ENCODE measurements at places on chromosomes 6 and 20.

GRCh38 chr6:157669747-157670216, 153.3 kb upstream of the SNX9 start:
- peak; percentile 8 for DNase-seq

- no peak for DNase-seq
Observed at GRCh38 chr6:63560801-63561287, 11.4 kb upstream of the LOC128125822 start.

DNA sequence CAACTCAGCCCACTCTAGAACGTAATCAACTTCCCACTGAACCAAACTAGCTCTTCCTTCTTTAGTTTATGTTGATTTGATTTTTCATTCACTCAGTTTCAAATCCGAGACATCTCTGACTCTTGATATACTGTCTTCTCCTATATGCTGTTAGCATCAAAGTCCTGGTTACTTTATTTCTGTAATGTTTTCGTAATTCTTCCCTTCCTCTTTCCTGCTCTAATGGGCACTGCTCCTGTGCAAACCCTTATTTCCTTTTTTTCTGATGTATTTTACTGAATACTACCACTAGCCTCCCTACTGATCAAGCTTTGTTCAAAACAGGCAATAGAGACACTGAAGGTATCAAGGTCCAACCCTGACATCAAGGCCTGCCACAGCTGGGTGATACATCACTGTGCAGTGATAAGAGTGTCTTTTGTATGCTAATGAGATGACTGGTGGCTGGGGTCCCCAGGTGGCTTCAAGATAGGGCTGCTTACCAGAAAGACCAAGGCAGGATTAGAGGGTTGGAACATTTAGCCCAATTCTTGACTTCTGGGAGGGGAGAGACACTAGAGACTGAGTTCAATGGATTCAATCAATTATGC, 95.2 kb downstream of the KIF13A start:
- no peak for DNase-seq

- peak; percentile 77 for DNase-seq
Observed at GRCh38 chr6:26251354-26252076, 113.5 kb upstream of the BTN3A2 start.

DNA sequence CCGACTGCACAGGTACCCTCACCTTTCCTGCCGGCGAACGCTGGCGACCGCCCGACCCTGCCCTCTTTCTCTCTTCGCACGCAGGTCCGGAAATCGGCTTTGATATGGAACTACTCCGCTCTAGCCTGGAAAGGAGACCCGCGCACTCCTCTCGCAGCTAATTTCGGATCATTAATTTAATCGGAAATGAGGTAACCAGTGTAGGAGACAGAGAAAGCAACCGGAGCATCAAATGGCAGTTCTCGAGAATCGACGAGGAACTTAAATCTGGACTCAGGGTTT, 949 bp upstream of the ATXN1 start:
- no peak for DNase-seq

- no peak for DNase-seq
Observed at GRCh38 chr6:2940851-2941250, 30.5 kb downstream of the SERPINB6 start.

DNA sequence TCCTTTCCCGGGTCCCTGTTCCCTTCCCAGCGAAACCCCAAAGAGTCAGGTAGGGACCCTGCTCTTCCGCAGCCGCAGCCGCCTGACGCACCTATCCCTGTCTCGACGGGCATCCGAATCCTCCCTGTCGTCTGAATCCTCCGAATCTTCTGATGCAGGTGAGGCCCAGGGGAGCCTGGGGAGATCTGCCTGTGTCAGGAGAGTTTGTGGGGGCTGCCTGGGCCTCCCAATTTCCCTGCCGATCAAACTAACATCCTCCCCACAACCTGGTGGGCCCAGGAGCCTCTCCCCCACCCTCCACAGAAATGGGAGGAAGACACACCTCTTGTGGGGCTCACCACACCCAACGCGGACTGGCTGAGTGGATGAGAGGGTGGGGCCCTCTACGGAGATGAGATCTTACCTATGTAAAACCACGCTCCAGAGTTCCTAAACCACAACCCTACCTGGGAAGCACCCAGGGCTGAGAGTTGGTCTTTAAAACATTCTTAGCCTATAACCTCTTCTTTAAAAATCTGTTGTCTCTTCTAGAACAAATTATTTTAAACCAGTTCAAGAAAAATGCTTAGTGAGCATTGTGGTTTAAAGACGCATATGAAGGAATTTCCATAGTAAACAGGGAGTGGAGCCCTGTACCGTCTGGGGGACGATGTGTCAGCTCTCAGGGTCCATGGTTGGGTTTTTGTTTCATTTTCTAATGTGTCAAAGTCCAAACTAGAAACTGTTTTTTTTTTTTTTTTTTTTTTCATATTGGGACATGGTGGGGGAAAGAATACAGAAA, 1.7 kb downstream of the CDC25B start:
- DNase-seq = no peak

GRCh38 chr20:4635342-4635741, 86.4 kb upstream of the PRND start:
- no peak for DNase-seq

- DNase-seq = no peak
Observed at GRCh38 chr20:36132802-36133211, 21.7 kb upstream of the EPB41L1 start.

DNA sequence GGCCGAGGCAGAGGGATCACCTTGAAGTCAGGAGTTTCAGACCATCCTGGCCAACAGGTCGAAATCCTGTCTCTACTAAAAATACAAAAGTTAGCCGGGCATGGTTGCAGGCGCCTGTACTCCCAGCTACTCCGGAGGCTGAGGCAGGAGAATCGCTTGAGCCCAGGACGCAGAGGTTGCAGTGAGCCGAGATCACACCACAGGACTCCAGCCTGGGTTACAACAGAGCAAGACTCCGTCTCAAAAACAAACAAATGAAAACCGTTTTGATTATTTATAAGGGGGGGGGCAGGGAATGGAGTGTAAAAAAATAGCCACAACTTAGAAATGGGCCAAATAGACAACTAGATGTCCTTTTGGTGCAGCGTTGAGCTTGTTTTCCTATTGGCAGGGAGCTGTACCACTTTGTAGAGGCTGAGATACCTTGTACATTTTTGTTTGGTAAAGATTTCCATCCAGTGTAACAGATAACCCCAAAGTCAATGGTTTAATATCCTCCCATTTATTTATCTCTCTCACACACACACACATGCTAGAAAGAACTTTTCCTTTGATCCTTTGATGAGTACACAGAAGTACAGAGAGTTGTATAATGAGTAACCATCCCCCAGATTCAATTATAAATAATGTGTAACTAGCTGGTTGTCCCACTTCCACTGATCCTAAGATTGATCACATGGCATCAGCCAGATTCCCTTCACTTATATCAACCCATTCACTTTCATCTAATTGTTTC, 477.5 kb downstream of the PRKN start:
- DNase-seq = no peak

GRCh38 chr6:158815907-158816306, 3.3 kb downstream of the EZR start:
- no peak for DNase-seq

GRCh38 chr6:112223070-112223861, 31.1 kb downstream of the LAMA4 start:
- DNase-seq = no peak

- no peak for DNase-seq
Observed at GRCh38 chr6:143822584-143823024, 20.5 kb upstream of the LTV1 start.
